ENCODE measurements at places on chromosomes 5 and 9.

GRCh38 chr5:61820836-61821235, 485.2 kb upstream of the KIF2A start:
- DNase-seq: no peak

DNA sequence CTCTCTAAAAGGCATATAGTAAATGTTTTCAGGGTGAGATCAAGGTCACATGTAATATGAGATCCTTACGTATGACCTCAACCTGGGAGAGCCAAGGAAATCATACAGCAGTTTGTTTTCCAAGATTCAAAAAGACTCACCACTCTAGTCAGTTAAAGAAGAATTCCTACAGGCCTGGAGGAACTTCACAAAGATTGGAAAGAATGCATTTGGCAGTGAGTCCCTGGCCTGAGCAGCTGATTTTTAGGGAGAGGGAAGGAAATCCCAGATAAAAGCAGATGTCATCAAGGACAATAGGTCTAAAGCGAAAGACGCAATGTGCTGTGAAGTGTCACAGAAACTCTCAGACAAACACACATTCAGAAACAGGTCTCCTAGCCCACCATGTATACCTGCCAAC, 424.0 kb upstream of the ZNF462 start:
- no peak for DNase-seq

DNA sequence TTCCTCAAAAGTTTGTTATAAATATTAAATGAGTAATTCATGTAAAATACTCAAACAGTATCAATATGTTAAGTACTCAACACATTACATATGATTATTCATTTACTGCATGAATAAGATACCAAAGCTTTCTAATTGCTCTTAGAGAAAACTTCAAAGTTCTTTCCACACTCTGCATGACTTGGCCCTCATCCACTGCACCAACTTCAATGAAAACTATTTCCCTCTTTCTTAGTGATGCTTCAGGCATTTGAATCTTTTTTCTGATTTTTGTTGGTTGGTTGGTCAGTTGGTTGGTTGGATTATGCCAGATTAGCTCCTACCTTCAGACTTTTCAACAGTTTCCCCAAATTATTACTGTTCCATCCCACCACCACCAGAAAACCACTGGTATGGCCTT, 314.7 kb upstream of the RGMB start:
- DNase-seq: no peak

DNA sequence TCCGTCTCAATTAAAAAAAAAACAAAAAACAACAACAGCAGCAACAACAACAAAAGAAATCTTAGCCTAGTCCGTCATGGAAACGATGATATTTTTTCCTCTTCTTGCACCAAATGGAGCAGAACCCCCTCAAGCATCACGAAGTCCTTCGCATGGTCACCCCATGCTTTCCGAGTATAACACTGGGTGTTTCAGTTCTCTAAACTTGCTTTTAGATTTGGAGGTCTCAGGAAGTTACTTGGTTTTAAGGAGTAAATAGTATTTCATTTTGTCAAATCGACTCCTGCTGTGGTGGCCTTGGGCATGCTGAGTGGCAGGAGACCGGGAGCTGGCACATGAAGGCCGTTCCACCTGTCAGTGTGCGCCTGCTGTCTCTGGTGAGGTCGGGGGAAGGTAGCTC, 118.5 kb upstream of the CACNA1B start:
- DNase-seq: no peak

GRCh38 chr9:27545471-27545870, 15.9 kb upstream of the MOB3B start:
- DNase-seq: no peak

GRCh38 chr5:54251981-54252380, 58.4 kb downstream of the ARL15 start:
- no peak for DNase-seq

DNA sequence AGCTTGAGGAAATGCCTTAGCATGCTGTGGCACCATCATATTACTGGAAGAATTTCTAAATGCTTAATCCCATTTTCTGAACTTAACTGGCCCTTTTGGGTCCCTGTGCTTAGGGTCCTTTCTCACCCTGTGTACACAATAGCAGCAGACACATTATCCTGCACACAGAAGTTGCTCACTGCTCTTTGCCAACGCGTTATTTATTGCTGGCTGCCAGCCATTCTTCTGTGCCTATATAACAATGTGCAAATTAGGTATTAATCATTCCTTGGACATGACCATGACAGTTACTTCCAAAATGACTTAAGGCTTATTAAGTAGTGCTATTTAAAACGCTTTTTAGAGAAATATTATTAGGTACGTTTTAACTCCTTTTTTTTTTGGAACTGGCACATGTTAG, 134.7 kb downstream of the FBN2 start:
- DNase-seq: no peak

- no peak for DNase-seq
These were observed 16.9 kb upstream of the FER start for GRCh38 chr5:108730617-108731340.

DNA sequence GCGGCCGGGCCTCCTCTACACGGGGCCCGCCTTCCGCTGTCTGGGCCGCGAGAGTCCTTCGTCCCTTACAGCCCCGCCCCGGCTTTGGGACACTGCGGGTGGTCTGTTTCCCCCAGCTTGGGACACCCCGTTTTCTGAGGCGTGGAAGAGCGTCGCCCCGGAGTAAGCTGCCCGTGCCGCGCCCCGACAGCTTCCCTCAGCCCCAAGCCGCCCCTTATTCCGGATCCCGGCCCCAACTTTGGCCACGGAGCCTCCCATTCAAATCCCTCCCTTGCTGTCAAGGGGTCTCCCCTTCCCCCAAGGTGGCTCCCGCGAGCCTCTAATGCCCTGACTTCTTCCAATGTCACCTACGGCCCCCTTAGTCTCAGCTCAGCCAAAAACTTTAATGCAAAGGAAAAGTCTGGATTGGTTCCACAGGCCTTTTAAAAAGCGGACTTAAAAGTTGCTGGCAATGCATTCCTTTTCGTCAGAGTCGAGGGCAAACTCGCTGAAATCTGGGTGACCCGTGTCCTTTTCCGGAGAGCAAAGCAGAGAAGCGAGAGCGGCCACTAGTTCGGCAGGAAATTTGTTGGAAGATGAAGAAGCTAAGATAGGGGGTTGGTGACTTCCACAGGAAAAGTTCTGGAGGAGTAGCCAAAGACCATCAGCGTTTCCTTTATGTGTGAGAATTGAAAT, 19.8 kb downstream of the EXOSC2 start:
- DNase-seq: no peak

DNA sequence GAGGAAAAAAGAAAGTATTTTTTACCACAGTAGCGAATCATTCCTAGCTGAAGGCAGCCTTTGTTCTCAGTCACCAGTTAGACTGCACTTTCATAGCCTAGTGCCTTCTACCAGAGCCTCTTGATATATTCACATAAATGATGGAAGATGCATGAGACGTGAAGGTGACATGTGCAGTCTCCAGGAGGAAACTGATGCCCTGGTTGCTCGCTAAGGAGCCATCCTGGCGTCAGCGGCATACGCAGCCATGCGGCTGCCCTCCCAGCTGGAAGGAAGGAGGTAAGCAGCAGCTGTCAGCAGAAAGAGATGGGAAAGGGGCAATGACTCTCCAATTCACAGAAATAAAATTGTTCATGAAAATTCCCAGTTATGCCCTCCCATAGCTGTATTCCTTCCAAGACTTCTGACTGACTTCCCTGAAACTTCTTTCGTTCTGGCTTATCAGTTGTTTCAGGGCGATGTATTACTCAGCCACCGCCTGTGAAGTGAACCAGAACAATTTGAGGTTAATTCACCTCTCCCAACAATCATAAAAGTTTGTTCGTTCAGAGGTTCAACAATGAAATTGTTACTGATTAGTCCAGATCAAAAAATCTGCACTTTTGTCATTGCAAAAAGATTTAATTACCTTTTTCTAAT, 331.2 kb downstream of the NR2F1-AS1 start:
- DNase-seq: no peak

DNA sequence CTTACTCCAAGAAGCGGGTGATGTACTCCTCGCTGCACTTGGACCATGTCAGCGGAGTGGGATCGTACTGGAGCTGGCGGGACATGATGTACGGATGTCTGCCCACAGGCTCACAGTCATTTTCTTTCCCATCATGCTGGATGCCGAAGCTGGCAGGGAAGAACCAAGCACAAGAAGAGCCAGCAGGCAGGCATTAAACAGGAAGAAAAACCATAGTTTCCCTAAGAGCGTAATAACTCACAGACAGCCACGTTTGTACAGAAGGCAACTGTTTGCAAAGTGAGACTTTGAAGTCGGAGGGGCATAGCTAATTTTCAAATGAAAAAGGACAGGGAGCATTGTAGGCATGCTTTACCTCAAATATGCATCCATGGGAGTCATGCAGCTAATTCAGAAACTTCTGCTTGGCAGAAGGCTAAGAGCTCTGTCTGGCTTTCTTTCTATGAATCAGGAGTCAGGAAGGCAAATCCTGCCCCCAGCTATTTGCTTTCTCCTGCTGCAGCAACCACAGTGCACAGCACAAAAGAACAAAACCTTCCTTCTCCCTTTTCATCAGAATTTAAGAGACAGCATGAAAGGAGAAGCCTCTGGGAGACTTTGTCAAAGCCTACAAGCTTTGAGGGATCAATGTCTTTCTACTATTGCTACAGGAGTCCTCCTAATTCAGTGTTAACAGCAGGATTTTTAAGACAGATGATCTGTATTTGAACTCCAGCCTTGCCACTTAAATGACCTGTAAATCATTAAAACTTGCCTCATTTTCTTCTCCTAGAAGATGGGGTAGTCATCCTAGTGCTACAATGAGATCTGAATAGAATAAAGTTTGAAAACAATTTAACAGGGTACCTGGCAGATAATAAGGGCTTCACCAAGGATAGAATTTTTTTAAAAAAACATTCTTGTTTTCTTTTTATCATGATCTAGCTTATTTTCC, 209.1 kb downstream of the TARS1 start:
- DNase-seq: no peak

DNA sequence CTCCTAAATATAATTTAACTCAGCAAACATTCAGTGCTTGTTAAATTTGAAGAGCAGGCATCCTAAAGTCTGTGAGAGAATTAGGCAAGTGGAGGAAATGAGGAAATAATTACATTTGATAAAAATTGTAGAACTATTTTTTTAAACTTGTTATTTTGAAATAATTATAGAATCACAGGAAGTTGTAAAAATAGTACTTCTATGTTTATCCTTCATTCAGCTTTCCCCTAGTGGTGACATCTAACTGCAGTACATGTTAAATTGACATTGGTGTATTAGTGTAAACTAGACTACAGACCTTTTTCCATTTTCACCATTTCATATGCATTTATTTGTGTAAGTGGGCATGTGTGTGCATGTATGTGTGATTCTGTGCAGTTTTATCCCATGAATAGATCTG, 51.6 kb downstream of the F2RL2 start:
- DNase-seq: no peak

GRCh38 chr9:121984726-121985402, 108.2 kb downstream of the TTLL11 start:
- DNase-seq: no peak

GRCh38 chr5:136087961-136088871, 44.4 kb upstream of the SMAD5 start:
- DNase-seq: no peak

- DNase-seq: no peak
These were observed 89.3 kb downstream of the FEM1C start for GRCh38 chr5:115455301-115455707.

DNA sequence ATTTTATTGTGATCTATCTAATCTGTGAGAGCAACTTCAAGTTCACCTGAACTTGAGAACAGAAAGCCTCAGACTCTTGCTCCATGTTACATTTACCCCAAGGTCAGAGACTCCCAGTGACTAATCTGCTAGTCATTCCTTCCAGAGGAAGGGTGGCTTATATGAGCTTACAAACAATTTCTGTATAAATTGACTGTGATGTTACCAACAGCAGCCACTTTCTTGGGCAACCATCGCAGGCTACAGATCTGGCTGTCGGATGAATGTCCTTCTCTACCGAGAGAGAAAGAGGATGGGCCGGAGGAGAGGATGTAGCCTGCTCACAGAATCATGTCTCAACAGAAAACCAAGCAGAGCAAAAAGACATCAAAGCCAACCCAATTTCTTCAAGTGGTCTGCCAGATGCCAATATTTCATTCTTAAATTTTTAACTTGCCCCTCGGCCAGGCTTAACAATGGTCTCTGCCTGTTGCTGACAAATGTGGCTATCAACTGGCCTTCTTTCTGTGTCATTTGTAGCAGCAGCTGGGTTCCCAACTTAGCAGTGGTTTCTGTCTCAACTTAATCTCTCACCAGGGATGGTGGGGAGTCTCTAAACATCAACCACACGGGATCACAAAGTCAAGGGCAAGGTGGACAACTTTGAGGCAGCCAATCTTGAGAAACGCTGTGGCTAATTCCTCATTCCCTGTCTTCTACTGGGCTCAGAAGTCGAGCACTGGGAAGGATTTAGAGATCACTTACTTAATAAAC, 81.3 kb downstream of the RAPGEF1 start:
- no peak for DNase-seq

- no peak for DNase-seq
These were observed 134.1 kb downstream of the NPR3 start for GRCh38 chr5:32845171-32845570.

GRCh38 chr9:69385581-69386033, 60.6 kb downstream of the ENTREP1 start:
- DNase-seq: no peak

DNA sequence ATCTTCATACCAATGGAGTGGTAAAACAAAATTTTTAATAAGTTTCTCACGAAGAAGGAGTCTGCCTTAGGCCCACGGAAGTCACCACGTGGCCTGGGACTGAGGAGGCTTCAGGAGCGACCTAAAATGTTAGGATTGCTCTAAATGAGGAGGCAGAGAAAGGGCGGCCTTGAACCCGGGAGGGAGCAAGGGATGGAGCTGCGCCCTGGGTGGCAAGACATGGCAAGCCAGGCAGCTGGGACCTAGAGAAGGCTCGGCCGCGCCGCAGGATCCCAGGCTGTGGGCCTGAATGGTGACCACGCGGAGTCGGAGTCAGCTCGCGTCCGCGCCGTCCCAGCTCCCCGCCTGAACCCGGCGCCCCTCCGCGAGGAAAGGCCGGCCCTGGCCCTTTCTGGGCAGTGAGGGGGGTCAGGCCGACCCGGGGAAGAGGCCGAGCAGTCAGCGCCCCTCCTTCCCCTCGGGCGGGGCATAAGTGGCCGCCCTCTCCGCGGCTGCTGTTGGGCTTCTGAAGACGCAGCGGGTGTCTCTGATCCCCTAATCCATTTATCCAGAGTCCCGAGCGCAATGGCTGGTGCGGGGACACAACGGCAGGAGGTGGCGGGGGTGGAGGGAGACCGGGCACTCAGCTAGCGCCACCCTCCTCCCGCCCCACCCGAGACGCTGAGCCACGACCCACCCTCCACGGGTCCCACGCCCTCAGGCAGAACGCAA, 10.6 kb downstream of the IRX1 start:
- DNase-seq: no peak

DNA sequence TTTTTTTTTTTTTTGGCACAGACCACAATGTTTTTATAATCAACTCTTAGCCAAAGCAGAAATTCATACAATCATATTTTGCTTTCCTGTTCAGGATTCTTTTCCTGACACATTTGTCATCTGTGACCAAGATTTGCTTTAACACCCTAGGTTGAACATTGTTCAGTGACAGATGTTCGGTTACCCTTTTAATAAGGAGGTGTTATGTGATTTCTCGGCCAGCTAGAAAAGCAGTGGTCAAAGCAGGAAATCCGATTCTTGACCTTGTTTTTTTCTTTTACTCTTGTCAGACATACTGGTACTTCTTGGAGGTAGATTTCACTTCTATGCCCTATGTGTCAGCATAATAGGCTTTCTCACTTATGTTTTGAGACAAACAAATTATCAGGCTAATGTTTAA, 335.3 kb upstream of the ACTBL2 start:
- DNase-seq: no peak

- DNase-seq: peak; percentile 11
These were observed 185.0 kb downstream of the GAPVD1 start for GRCh38 chr9:125446561-125447094.

Data from NCI-H187 (cell line).